ENCODE measurements at places on chromosomes 2 and 18.

DNA sequence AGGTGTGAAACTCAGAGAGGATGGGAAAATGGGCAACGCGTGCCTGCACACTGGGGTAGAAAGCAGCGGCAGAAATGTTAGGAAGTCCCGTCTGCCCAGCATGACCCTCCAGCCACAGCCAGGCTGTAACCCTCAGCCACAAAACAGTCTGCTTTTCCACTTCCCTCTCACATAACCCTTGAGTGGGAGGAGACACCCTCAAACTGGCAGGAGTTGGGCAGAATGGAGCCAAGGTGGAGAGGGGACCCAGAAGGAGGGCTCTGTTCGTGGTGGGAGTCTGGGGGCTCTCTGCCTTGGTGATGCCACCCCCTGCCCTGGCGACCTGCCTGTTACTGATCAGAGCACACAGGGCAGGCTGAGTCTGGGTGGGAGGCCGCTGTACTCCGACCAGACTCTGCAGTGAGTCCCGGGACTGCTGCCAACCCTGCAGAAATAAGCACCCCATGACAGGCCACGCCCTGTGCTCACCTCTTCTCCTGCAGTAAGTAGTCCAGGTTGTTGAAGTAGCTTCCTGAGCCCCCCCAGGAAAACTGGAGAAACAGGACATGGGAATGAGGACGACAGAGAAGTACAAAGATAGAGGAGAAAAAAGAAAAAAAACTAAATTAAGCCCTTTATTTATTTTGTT, 16.0 kb downstream of the FAM178B start:
- no peak for DNase-seq

- no peak for DNase-seq
These were observed 224.1 kb upstream of the DPP10 start for GRCh38 chr2:114218383-114218782.

GRCh38 chr2:160293391-160294091, 93.5 kb upstream of the ITGB6 start:
- DNase-seq: no peak

- no peak for DNase-seq
These were observed 1596.5 kb upstream of the LRRTM1 start for GRCh38 chr2:81901017-81901416.

DNA sequence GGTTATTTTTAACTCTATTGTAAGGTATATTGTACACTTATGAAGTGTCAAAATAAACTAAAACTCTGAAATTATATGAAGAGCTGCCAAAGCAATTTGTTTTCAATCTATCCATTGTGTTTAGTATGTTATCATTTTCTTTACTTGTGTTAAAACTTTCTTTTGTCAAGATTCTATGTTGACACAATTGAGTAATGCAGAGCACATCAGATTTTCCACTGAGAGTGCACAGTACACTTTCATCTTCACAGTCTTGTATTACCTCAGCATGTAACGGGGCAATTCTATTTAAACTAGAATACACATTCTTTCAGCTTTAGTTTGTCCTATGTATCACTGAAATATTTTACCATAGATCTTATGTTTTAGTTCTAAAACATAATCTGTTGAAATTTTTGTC, 304.4 kb upstream of the ZC3H15 start:
- no peak for DNase-seq

GRCh38 chr2:223100061-223100511, 48.1 kb downstream of the KCNE4 start:
- DNase-seq: no peak

- no peak for DNase-seq
These were observed 9.7 kb downstream of the FAM98A start for GRCh38 chr2:33589444-33589843.

DNA sequence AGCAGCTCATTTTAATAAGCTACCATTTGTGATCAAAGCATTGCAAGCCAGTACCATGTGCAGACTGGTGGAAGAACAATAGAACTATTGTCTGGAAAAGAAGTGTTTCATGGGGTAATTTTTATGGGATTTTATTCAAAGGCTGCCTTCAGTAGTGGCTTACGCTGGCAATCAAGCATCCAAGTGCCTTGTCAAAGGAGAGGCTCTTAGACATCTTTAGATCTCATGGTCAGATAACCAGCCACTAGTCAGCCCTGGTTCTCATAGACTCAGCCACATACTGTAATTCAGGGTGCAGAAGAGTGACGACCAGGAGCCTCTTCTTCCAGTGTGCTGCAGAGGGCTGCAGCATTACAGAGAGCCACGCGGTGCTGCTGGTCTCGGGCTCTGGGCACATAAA, 98.5 kb upstream of the NOSTRIN start:
- no peak for DNase-seq

DNA sequence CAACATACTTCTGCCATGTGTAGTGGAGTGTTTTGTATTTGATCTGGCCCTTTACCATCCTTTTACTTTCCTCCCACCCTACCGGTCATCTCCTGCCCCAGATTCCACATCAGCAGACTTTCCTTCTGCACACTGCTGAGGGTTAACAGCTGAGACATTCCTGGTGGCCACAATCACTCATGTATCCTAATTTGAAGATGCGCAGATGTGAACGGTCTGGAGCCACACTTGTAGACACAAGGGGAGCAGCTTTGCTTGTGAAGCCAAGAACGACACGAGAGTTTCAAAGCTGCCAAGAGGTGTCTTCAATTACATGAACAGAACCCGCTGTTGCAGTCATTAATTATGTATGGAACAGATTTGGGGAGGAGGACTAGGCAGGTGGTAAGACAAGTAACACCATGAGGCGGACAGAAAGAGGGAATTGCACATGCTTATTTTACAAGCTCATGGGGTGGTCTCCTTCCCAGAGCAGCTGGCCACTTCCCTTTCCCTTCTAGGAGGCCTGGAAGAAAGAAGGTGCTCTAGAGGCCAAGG, 260.7 kb upstream of the KLHL29 start:
- DNase-seq: no peak

GRCh38 chr18:63930773-63931354, 18.2 kb upstream of the HMSD start:
- DNase-seq: no peak

DNA sequence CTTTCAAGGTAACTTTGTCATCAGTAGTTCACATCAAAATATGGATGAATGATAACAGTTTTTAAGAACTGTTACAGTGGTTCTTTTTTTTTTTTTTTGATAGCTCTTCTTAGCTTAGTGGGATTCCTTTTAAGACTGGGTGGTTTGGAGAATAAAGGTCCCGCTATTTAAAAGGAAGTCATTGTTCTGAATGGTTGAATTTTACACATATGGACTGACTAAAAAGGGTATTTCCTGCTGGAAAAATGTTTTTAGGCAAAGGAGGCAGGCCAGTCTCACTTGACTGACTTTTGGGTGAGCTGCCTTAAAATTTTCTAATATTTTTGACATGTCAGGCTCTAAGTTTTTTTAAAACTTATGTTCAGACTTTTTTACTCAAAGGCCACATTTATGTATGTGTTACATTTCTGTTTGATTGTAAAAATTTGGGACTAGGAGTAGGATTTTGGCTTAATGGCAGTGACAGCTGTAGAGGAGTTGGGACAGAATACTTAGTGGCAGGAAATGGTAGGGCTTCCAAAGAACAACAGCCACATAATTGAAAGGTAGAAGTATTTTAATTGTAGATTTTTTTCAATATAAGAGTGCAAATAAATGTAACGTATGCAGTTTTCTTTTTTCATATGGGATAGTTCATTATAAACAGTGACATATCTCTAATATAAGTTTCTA, 13.7 kb downstream of the VAPA start:
- DNase-seq: no peak

- DNase-seq: no peak
These were observed 48.5 kb upstream of the CAB39 start for GRCh38 chr2:230664128-230664527.

DNA sequence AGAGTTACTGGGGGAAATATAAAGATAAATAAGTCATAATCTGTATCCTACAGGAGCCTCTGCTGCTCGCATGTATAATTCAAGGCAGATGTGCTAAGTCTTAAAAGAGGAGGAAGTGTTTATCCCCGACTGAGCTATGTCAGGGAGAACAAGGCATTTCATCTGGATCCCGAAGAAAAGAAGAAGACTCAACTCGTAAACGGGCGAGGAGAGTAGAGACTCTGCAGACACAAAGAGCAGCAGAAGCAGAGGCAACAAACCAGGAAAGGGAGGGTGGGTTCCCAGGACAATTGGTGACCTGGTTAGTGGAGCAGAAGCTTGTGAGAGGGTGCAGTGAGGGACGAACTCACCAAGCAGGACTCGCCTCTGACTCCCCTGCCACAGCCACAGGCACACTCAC, 368.6 kb downstream of the EIPR1 start:
- DNase-seq: no peak

DNA sequence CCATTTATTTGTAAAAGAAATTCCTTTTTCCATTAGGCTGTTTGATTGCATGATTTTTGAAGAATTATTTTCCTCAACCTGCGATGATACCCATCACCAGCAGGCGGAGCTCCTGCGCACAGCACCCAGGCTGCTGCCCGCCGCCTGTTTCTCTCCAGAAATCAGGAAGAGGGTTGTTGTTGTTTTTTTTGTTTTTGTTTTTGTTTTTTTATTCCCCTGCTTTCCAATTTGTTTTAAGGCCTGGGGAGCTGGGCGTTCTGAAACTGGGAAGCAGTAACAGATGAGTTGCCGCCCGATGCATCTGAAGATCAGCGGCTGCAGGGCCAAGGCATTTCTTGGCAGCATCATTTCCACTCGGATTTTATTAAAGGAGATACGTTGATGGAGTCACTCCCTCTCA, 132.1 kb downstream of the MBP start:
- peak; percentile 56 for DNase-seq

DNA sequence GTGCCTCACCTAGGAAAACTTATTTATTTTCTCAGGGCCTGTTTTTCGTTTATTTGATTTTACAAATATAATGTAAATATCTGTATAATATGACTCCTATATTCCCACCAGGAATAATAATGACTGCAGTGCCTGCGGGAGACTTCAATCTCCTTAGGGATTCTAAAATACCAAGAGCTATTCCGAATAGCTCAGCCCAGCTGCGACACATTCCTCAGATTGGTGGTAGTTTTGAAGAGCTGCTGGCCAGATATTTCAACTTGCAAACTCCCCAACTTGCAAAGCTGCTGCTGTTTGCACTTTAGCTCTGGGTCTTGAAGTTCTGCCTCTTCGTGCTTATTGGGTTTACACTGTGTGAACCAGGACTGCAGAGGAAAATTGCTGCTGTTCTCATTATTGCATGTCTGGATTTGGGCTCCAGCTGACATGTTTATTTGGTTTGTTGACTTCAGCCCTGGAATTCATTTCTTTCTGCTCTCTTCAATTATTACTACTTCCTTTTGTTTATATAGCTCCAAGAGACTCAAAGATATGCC, 480.2 kb upstream of the CHST9 start:
- DNase-seq: no peak

DNA sequence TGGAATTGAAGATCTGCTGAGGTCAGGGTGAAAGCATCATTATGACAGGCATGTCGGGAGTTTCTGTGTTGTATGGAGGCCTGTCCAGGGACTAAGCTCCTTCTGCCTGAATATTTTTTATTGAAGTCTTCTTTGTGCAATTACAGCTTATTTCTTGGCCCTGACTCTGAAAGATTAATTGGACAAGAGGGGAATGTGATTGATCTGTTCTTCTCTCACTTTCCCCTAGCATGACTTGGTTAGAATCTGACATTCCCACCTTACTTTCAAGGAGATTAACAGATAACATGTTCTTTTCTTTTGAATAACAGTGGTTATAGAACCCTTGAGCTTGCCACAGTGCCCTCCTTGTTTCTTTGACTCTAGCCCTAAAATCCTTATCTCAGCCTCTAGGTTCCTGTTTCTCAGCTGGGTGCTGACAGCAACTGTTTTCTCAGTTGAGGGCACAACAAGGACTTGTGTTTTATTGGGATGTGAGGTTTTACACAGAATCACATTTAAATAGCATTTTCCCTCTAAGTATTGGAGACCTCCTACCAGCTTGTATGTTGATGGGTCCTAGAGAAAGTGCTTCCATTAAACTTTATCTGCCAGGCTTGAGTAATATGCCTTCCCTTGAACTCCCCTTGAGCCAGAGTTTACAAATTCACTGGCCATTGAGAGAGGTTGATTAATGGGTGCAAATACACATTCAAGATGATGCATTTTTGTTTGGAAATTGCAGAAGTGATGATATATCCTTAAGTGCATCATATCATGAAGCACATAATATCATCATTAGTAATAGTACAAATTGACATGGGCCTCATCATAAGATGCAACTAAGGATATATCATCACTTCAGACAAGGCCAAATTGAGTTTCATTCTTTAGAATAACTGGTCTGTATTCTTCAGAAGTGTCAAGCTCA, 12.5 kb downstream of the TTLL4 start:
- no peak for DNase-seq

- no peak for DNase-seq
These were observed 142.0 kb downstream of the TSN start for GRCh38 chr2:121897335-121897970.

DNA sequence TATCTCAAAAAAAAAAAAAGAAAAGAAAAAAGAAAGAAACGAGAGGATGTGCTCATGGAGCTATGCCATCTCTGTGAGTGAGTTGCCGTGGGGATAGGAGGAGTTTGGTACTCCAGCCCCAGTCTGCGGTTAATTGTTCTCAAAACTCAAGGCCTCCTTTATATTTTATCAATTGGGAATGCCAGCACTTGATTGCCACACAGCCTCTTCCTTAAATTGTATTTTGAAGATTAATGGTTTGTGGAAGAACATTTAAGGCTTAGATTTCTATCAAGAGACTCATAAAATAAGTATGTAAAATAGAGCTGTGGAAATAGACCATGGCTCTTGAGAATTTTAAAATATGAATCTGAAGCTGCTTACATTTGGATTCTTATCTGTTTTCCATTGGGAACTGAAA, 29.8 kb downstream of the KCNE4 start:
- no peak for DNase-seq

GRCh38 chr2:192051533-192051932, 143.2 kb downstream of the TMEFF2 start:
- no peak for DNase-seq

GRCh38 chr2:149002378-149002890, 36.1 kb upstream of the LYPD6B start:
- no peak for DNase-seq
